Amniotic stem cell (primary cell): ENCODE measurements at places on chromosomes 4 and X.

DNA sequence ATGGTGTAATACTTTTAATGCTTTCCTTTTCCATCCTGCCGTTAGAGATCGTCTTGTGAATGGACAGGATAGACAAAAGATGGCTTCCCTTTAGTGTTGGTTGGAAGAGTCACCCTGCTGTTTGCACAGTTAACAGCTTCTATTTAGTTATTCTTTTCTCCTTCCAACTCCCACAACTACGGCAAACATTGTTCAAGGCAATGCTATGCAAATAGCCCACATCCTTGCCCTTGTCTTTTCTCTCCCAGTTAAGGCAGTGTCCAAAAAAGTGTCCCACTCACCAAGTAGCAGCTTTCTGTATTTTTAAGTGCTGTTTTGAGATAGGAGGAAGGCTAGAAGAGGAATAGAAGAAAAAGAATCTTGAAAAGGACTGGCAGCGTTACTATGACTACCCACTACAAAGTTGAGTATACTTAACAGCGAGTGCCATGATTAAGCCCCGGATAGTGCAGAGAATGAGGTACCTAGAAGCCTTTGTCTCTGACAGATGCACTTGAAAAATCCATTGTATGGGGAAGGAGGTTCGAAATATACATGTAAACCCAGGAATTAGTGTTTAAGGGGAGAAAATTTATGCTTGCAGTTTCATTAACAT, 12.1 kb upstream of the RUFY3 start:
- DNase-seq, result no peak

GRCh38 chrX:150405006-150405405, 41.9 kb downstream of the MAMLD1 start:
- DNase-seq, result no peak

GRCh38 chr4:68909385-68909784, 42.2 kb downstream of the UGT2A3 start:
- no peak for DNase-seq

- no peak for DNase-seq
Observed at GRCh38 chrX:47146936-47147859, 2.2 kb downstream of the RBM10 start.

DNA sequence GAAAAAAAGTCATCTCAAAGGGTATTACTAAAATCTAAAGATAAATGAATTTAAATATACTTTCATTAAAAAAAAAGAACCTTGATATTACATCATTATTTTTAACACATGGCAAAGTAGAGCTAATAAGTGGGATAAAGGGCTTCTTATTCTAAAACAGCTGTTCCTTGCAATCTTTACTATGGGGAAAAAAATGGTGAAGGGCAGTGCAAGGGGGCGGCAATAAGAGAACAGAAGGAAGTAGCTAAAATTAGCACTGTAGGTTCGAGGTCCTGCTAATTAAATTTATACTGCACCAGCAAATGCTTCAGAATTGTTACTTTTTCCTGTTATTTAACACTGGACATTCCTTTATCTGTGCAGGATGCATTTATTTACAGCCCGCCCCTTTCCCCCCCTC, 89.4 kb upstream of the HPF1 start:
- no peak for DNase-seq

DNA sequence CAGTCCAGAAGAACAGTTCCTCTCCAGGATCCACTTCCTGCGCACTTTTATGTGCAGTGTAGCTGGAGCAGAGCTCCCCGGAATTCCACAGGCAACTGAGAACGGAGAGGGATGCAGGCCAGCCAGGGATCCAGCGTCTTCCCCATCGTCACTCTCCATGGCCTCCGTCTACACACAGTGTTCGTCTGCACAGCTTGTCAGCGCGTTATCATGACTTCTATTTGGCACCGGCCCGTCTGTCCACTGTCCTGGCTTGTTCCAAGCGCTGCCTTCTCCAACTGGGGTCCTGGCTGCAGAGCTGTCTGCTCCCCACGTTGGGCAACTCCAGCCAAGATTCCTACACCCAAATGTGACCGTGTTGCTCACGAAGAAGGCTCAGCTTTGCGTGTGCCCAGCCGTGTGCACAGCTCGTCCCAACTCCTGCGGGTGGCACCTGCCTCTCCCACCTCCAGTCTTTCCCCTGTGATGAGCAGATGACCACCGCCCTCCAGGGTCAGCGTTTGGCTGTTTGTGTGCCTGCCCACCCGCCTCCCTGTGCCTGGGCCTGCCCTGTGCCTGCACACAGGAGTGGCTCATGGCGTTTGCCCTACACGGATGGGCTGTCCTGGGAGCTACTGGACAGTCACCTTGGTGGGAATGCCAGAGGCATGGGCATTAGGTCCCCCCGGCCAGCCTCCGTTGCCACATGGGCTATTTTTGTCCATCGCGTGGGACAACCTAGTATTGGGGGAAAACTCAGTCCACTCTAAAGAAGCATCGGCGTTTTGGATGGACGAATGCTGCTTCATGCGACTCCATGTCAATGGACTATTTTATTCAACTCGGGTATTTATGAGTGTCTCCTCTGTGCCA, 2.2 kb upstream of the CTBP1 start:
- no peak for DNase-seq

DNA sequence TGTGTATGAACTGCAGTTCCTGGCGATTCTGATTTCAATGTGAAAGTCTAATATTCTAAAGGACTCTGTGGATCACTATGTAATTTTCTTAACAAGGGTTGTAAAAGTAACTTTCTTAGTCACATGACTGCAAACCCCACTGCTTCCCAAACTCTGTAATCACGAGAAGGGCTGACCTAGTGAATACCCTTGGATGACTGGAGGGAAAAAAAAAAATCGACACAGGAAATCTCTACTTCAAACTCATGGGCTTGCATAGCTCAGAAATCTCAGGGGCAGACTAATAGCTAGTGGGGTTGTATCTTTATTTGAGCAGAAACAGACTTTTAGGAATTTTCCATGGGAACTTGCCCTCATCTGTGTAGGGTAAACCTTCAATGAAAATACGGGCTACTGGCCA, 4.8 kb upstream of the MXRA5 start:
- no peak for DNase-seq

DNA sequence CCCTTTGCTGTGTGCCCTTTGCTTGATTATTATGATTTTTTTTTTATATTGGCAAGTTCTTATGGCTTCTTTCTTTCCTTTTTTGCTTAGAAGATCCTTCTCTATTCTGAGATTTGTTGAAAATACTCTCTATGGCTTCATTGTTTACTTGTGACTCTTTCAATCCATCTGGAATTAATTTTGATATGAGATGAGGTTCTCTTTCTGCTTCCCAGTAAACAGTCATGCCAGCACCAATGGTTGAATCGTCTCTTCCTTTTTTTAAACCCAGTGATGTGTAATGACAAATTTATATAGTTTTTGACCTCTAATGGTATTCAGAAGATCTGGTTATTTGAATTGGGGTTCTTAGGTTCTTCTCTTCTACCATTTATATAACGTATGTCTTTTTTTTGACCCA, 121.8 kb downstream of the ARHGAP10 start:
- no peak for DNase-seq

- no peak for DNase-seq
Observed at GRCh38 chrX:141733371-141733770, 34.8 kb upstream of the SPANXD start.

DNA sequence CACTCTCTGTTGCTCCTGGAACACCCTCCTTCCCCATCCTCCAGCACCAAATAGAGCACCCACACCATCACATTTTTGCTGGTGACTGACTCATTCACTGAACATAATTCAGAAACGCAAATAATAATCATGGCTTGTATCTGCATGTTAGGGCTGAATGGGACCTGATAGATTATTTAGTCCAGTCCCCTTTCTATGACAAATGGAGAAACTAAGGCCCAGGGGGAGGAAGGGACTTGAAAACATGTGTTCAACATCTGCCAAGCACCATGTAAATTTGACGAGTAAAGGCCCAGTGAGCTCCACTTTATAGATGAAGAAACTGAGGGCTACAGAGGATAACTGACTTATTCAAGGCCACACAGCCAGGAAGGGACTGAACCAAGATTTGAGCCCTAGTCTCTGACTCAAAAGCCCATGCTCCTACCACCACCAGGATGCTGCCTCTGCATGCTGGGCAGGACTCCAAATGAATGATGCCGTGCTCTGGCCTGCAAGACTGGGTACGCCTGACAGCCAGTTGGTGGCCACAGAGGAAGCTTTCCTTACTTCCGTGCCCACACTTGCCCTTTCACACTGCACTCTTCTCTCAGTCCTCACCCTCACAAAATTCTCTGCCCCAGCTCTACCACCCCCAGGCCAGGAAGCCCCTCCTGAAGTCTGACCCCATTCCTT, 133.3 kb upstream of the PJA1 start:
- no peak for DNase-seq

- DNase-seq, result no peak
Observed at GRCh38 chr4:101886826-101887225, 96.3 kb downstream of the BANK1 start.

DNA sequence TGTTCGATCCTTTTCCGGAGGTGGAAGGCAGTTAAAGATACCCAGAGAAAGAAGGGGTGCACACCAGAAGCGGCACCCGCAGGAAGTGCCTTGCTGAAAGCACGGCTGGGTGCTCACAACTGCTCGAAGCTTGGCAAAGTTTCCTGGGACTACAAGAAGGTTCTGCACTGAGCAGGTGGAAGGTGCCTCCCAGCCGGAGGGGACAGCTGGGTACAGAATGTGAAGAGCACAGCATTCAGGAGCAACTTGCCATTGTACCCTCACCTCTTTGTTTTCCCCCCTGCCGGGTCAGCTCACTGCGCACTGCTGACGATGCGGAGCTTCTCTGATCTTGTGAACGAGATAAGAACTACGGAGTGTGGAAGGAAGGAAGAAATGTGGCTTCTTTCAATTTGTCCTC, 289.2 kb downstream of the FBXW7 start:
- DNase-seq, result no peak

DNA sequence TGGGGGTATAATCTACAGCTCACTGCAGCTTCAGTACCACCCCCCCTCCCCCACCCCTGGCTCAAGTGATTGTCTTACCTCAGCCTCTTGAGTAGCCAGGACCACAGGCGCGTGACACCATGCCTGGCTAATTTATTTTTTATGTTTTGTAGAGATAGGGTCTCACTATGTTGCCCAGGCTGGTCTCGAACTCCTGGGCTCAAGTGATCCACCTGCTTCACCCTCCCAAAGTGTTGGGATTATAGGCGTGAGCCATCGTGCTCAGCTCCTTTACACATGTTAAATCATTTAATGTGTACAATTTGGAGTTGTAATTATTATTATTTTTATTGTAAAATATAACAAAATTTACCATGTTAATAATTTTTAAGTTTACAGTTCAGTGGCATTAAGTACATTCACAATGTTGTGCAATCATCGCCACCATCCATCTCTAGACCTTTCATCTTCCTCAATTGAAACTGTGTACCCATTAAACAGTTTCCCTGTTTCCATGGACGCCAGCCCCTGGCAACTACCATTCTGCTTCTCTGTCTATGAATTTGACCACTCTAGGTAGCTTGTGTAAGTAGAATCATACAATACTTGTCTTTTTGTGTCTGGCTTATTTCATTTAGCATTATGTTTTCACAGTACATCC, 6.1 kb downstream of the SLAIN2 start:
- no peak for DNase-seq

GRCh38 chrX:69038816-69039215, 126.4 kb downstream of the PJA1 start:
- DNase-seq, result no peak
